ENCODE measurements at places on chromosomes 6 and 20.

DNA sequence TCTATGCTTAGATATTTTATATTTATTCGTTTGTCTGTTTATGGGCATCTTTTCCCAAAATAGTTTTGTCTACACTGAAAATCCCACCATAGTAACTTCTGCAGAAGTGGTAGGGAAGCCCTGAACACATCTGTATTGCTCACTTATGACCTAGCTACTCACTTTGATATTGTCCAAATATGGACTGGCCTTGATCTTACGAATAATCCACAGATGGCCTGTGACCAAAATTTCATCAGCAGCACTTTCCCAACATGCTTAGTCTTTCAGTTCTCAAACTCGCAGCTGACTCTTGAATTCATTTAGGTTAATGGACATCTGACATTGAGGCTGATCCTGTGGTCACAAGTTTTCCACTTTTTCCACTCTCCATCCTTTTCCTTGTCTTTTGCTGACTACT lies 80.8 kb upstream of the BEND3 start:
- no peak for DNase-seq

GRCh38 chr6:137944793-137945498 lies 77.9 kb downstream of the TNFAIP3 start:
- DNase-seq = no peak

- no peak for DNase-seq
Measured at GRCh38 chr6:83860782-83861495, 1.4 kb downstream of the CYB5R4 start.

GRCh38 chr6:4486568-4487315 lies 289.5 kb upstream of the CDYL start:
- no peak for DNase-seq

DNA sequence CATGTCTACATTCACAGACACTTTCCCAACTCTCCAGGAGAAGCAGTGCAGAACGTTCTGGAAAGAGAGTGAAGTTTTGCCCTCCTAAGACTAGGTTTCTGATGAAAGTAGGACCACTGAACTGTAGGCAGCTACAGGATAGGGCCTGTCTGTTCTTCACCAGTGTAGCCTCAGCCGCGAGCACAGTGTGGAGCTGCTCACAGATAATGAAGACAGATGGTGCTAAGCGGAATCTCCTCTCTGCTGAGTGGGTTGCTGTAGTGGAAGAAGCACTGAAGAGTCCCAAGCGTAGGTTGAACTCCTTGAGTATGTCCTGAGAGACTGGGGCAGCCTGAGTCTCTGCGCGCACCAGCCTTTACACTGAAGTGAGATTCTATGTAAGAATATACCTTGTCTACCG lies 170.2 kb downstream of the PACRG start:
- DNase-seq = no peak

DNA sequence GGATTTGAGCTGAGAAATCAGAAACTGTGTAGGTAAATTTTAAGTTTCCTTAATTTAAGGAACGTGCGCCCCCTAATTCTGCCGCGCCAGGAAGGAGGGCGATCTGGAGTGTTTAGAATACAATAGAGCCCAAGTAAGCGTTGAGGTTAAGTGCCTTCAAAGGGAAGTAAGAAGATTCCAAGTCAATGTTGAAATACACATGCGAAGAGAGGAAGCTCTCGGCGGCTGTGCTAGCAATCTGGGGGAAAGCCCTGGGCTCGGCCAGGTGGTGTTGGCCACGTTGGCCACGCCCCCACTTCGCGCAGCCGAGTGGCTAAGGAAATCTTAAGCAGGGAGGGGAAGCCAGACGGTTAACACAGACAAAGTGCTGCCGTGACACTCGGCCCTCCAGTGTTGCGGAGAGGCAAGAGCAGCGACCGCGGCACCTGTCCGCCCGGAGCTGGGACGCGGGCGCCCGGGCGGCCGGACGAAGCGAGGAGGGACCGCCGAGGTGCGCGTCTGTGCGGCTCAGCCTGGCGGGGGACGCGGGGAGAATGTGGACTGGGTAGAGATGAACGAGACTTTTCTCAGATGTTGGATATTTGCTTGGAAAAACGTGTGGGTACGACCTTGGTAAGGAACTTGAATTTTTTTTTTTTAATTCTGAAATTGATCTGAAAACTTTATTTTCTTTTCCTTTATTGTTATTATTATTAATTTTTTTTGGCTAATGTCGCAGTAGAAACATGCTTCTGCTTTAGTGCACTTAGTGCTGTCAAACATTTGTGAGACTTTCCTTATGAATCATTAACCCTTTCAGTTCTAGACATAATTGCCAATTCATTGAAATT lies at the start of gene PRDM1:
Gene PRDM1, plus strand, starts transcription at position 353 of the 830 bp plus-strand sequence. Its CDS starts 218 bp downstream, at position 571.
- peak; percentile 55 for DNase-seq

DNA sequence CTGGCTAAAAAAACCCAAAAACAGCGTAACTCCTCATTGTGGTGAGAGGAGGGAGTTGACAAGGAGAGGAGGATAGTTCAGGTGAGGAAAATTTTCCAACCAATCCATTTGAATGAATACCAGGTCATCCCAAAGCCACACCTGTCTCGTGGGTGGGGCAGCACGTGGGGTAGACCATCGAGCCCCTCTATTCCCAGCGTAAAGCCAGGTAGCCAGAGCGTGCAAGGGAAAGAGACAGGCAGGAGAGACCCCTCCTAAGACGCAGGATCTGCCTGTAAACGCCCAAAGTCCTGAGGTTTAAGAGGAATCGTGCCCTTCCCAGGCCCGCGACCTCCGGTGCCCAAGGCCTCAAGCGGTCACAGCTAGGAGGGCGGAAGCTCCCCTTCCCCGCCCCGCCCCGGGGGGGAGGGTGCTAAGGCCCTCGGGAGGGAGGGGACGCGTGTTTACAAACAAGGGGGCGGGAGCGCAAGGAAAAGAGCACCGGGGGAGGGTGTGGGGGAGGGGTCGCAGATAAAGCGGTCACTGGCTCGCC lies 712 bp downstream of the RXRB start:
- peak; percentile 38 for DNase-seq

DNA sequence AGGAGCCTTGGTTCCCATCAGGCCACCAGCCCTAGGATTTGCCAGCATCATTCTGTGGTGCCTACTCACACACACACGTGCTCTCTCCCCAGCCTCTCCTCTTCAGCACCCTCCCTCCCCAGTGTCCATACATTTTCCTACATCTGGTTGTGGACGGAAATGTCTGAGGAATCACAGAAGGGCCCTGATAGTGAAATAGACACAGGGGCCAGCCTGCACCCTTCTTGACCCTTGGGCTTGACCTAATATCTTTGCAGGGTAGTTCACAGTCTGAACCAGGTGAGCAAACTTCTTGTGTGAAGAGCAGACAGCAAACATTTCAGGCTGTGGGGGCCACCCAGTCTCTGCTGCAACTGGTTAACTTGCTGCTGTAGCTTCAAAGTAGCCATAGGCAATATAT lies 108.5 kb upstream of the NXT1 start:
- DNase-seq = no peak

- no peak for DNase-seq
Measured at GRCh38 chr6:109314313-109314712, 68.0 kb downstream of the CD164 start.

- DNase-seq = no peak
Measured at GRCh38 chr6:140048202-140048790, 673.8 kb upstream of the CITED2 start.

- no peak for DNase-seq
Measured at GRCh38 chr6:34799547-34799946, 7.7 kb downstream of the BLTP3A start.

GRCh38 chr20:41245086-41245707 lies 72.3 kb downstream of the ZHX3 start:
- no peak for DNase-seq

DNA sequence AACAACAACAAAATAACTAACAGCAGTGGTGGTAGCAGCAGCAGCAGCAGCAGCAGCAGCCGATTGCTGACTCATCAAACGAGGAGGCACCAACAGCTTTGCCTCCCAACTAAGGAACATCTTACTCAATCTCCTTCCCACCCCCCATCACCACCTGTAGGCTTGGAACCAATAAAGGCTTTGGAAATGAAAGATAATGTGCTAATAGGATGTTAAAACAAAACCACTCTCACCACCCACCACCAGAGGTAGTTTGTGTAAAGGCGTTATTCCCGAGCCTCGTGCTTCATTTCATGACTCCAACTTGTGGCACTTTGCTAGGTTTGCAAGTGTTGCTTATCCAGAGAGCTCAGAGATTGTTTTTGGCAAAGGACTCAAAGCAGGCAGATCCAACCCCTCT lies 346.5 kb downstream of the CD83 start:
- no peak for DNase-seq

DNA sequence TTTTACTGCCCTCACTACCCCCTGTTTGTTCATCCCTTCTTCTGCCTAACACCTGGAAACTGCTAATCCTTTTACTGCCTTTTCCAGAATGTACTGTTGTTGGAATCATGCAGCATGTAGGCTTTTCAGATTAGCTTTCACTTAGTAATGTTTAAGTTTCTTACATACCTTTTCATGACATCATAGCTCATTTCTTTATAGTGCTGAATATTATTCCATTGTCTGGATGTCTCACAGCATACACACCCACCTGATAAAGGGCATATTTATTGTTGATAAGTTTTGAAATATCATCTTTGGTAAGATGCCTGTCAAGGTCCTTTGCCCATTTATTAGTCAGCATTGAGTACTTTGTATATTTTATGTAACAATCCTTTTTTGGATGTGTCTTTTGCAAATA lies 588.2 kb upstream of the NRSN1 start:
- no peak for DNase-seq

DNA sequence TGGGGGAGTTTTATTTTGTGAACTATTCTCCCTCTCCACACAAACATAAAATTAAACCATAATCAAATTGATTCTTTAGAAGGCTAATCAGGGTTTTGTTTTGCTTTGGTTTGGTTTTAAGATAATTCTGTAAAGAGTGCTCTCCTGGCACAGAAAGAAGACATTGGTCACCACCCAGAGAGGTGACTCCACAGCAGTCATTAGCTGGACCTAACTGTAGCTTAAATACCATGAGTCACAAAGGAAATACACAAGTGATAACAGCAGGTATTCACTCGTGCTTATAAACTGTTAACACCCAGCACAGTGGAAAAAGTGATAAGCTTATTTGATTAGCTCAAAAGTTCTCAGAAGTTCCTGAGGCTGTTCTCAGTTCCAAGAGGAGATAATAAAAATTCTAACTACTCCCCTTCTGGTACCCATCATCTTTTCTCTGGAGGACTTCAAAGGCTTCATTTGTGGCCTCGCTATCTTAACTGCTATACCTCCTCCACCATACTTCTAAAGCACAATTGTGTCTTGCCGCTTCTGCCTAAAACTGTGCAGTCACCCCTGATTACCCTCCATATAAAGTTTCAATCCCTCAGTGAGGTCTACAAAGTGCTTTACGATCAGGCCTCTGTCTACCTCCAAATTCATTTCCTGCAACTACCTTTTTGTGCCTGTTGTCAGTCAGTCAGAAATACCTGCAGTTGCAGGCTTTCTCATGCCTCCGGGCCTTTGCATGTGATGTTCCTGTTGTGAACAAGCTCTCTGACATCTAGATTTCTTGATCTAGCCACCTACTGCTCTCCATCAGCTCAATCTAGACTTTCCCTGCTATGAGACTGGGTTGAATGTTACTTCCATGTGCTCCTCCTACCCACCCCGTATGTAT lies 201.1 kb downstream of the SAMD5 start:
- no peak for DNase-seq

Measured in activated CD4-positive, alpha-beta T cell treated with anti-CD3 and anti-CD28 coated beads, Interleukin-2, amount 50 U/mL, for 24 hours (primary cell).